Stimulated activated CD8-positive, alpha-beta memory T cell treated with anti-CD3 and anti-CD28 coated beads, Interleukin-4, amount 100 ng/mL, for 1 hour (primary cell): ENCODE measurements at places on chromosomes 16 and 17.

GRCh38 chr17:1003972-1004768 is 7.2 kb downstream of the TIMM22 start:
- no peak for DNase-seq

GRCh38 chr16:2936436-2937011 is 24.8 kb downstream of the FLYWCH1 start:
- no peak for DNase-seq

DNA sequence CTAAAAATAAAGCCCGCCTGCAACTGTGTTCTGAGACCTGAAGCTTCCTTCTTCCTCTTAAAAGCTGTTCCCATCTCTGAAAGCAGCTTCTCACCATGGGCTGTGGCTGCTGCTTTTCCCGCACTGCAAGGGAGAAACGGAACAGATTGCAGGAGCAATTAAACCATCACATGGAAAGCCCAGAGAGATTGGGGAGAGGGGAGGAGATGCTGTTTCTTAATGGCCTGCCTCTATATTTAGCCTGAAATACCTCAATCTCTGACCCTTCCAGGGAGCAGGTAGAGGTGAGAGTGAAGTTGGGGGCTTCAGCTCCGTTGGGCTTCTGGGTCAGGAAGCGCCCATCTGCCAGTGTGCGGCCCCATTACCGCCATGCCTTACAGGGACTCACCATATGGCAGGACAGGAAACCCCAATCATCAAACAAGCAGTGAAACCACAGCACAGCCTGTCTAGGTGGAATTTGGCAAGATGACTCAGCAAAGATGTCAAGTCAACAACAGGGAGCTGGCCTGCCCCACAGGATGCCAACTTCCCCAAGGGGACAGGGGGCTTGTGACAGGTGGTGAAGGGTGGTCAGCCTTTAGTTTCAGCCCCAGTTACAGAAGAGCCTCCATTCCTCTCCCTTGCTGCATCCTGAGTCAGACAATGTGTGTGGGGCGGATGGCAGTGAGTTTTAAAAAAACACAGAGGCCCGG is 286.6 kb upstream of the CCL2 start:
- peak; percentile 3 for DNase-seq

GRCh38 chr16:51696376-51696775 is 545.3 kb upstream of the SALL1 start:
- no peak for DNase-seq

DNA sequence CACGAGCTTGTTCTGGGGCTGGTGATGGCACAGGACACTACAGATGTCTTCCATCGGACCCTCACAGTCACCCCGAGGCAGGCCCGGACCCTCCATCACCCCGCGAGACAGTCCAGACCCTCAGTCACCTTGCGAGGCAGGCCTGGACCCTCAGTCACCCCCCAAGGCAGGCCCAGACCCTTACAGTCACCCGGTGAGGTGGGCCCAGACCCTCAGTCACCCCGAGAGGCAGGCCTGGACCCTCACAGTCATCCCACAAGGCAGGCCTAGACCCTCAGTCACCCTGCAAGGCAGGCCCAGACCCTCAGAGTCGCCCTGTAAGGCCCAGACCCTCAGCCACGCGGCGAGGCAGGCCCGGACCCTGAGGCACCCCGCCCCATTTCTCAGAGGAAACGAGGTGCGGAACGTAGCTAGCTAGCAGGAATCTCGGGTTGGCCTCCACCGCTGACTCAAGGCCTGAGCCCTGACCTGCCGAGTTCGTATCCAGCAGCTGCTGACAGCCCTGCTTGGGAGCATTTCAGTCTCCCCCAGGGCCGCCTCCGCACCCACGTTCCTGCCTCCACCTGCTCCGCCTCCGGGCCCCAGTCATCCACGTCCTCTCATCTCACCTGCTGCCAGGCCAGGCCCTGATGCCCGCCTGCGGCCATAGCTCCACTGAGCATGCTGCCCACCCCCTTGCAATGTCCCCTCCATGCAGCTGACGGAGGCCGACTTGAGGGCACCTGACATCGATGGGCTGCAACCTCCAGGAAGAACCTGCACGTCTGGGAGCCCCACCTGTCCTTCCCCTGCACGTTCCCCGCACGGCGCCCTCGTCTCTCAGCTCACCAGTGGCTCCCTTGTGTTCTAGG is 28.7 kb downstream of the RPH3AL start:
- DNase-seq = no peak

DNA sequence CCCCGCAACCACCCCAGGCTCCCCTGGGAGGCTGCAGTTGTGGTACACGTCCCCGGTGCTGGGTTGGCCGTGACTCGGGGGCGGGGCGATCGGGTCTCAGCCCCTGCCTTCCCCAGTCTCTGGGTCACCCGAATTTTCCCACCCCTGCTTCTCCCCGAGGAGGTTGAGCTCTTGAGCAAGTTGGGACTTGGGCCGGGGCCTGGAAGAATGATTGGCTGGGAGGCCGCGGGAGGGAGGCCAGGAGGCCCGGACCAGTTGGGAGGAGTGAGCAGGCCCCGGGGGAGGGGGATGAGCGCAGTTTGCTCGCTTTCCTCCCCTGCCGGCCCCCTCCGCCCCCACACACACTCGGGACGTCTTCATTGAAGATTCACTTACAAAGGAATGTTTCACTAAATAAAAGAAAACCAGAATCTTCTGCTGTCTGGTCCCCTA is 4.5 kb upstream of the HEXIM1 start:
- no peak for DNase-seq

DNA sequence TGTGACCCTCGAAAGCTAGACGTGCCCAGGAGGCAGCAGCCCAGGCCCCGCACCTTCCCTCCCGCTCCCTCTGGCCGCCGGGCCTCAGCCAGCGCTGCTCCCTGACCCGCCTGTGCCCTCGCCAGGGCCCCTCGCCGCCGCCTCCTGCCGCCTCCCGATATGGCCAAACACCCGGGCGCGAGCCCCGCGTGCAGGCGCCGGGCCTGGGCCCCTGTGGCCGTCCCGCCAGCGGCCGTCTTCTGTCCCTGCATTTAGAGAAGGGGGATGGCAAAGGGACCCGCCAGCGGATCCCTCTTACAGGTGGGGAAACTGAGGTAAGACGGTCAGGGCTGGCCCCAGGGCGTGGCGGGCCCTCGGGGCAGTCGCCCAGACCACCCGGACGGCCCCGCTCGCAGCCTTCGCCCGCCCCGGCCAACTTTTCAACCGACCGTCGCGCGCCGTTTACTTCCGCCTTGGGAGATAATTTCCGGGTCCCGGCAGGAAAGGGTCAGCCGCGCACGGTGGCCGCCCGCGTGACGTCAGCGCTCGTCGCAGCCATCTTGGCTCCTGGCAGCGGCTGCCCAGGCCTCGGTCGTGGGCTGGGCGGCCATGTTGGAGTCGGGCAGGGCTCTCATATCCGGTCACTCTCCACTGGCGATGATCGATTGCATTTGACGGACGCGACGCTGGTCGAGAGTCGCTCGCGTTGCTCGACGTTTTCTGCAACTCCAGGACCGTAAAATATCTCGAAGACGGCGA is 7.0 kb upstream of the GNG13 start:
- peak; percentile 70 for DNase-seq

- no peak for DNase-seq
These were observed 70.3 kb downstream of the CMC2 start for GRCh38 chr16:80936410-80936809.

DNA sequence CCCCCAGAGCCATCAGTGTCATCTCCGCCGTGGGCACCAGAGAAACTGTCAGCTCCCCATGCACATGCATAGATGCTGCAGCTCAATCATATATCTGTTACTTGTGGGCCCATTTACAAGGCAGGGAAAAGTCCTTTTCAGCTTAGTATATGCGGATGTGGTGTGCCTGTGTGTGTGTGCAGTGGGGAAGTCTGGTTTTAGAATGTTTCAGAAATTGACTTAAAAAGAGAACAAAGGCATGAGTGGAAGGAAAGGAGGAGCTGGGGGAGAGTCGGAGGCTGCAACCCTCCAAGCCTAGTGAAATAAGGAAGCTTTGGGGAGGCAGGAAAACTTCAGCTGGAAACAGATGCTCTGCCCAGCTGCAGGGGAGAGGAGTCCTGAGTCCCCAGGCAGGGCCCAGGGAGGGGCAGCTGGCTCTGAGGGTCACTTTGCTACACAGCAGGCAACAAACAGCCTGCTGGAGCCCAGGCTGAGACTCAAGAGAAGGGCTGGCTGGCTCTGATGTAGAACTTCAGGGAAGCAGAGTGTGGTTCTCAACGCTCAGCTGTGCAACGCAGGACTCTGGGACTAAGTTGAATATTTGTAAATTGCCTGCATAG is 11.1 kb upstream of the CD300LD start:
- no peak for DNase-seq

- DNase-seq = no peak
These were observed 5.5 kb downstream of the USP32 start for GRCh38 chr17:60386147-60387058.

GRCh38 chr17:50047488-50048126 is 8.3 kb upstream of the ITGA3 start:
- DNase-seq = no peak

DNA sequence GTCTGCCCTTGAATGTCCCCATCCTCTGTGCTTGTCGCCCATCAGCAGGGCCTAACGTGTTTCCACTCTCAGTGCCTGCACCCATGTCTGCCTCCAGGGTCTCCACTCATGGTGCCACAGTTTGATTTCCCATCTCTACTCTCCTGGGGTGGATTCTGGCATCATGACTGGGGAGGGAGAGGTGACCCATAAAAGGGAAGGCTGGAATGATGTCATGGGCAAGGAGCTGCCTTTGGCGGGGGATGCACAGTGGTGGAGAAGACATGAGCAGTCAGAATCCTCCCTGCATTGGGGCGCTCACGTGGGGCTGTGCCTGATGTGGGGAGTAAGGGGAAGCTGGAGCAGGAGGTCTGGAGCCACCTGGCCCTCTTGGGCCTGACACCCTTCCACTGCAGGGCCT is 100.9 kb downstream of the USP22 start:
- DNase-seq = no peak

- peak; percentile 81 for DNase-seq
These were observed at the start of gene ACTG1 for GRCh38 chr17:81512562-81513371. Gene ACTG1, minus strand, starts transcription at chr17:81512799. Its CDS starts 445 bp downstream, at chr17:81512354.

DNA sequence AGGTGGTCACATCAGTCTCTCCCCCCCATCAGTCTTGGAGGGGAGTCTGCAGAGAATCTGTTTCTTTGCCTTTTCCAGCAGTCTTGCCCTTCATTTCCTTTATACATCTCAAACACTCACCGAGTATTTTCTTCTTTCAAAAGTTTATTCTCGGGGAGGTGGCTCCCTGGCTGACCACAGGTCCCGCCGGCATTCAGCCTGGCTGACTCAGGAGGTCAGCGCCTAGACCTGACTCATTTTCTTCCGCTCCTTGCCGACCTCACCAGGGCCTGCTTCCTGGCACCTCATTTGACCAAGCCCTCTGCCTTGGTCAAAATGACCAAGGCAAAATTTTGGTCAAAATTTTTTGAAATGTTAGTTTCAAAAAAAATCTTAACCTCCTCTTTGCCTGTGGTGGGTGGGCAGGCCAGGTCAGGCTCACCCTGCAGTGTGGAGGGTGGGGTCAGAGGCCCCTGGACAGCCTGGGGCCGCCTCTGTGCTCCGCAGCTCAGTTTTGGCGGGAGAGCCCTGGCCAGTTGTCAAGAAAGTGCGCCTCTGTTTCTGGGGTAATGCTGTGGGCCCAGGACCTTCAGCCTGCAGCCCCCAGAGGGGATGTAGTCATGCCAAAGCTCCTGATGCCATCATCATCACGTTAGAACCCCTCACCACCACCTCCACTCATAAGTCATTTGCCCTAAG is 165.6 kb downstream of the SPECC1 start:
- DNase-seq = no peak

DNA sequence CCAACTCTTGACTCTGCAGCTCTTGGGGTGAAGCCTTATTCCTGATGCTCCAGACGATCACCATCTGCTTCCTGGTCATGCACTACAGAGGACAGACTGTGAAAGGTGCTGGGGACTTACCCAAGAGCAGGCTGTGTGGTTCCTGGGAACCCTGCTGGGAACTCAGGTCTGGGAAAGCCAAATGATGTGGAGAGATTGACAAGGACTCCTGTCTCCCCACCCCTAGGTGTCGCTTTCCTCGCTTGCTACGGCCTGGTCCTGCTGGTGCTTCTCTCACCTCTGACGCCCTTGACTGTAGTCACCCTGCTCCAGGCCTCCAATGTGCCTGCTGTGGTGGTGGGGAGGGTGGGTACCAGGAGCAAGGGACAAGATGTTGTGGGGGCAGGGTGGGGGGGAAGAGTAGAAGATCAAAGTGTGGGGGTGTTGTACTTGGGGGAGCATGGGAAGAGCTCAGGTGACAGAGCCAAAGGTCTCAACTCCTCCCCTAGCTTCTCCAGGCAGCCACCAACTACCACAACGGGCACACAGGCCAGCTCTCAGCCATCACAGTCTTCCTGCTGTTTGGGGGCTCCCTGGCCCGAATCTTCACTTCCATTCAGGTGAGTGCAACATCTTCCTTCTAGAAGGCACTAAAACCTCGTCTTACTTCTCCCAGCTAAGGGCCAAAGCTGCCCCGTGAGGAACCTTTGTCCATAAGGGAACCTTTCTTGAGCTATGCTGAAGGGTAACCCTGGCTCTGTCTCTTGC is 3.0 kb downstream of the SOX15 start:
- DNase-seq = no peak

DNA sequence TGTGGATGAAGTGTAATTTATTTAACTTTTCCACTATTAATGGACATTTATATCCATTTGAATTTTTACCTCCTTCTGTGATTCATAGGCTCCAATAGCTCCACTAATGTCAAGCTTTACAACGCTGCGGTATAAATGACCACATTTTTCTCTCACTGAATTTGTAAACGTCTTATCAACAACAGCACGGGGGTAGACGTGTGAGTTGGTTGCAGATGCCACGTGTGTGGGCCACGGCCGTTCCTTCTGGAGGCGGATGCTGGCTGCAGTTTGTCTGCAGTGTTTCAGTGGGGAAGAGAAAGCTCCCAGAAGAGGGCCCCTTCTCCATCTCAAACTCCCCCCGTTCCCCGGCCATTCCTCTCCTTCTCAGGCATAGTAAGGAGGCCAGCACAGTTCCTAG is 68.2 kb upstream of the XYLT1 start:
- DNase-seq = no peak

DNA sequence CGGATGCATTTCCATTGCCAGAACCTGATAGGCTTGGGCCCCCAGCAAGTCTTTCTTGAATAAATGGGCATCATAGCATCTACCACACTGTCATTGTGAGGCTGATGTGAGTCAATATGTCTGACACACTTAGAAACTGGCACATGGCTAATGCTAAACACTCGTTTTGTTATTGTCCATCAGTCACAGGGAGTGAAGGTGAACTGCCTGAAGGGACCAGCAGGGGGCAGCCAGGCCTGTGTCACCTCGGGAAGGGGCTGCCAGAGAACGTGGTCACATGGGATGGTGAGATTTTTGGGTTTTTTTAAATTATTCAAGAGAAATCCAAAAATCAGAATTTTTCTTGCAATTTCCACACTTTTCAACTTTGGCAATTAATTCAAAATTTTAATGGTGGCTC is 831 bp upstream of the RCVRN start:
- DNase-seq = no peak

DNA sequence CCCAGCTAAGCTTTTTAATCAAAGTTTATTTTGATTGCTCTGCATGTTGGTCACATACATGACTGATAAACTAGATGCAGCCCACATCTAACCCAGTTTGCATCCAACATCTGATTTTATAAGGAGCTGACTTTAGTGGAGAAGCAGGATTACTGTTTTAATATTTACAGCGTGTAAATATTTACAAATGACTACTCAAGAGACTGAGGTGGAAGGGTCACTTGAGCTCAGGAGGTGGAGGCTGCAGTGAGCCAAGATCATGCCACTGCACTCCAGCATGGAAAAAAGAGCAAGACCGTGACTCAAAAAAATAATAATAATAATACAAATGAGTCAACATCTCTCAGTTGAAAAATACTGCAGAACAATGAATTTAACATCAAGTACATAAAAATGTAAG is 50.8 kb downstream of the PARN start:
- no peak for DNase-seq
